ENCODE measurements at places on chromosomes 7 and 10. TPM values are rescaled to one million over a fixed set of nuclear protein-coding genes. Genes with fewer than 3 reads are reported as not detected.

The DYNC1I1 gene
- total RNA-seq = 0.53 TPM

GRCh38 chr10:10935032-10935431 is 82.6 kb upstream of the CELF2 start:
- DNase-seq = no peak
- no peaks in the 10 kb centered on the region for H3K27me3 ChIP-seq
- H3K27ac ChIP-seq = no peak overlapping the region
- no peak overlapping the region for H3K4me3 ChIP-seq

GRCh38 chr10:77391605-77392235 is 245.9 kb downstream of the KCNMA1 start:
- H3K4me3 ChIP-seq = no peak overlapping the region
- H3K27me3 ChIP-seq = no peaks in the 10 kb centered on the region
- peaks cover 15% of the 10 kb centered on the region for H3K4me1 ChIP-seq
- no peaks in the 10 kb centered on the region for H3K36me3 ChIP-seq
- peak; percentile 91 for DNase-seq

DNA sequence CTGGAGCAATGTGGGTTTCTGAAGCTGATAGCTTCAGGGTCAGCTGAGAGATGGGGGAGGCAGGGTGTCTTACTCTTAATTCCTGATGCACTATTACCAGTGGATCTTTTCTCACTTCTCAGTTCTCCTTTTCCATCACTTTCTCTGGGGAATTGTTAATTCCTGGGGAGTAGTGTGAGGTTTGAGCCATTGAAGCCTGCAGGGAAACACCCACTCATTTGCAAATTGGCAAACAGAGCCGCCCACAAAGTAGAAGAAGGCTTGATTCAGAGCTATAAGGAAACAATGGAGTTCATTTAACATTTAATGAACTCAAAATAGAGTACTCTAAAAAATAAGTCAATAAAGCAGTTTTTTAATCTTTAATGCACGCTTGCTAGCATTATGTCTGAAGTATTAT is 4.3 kb upstream of the TECTB start:
- no peak overlapping the region for H3K27ac ChIP-seq
- peaks cover 16% of the 10 kb centered on the region for H3K4me1 ChIP-seq
- no peak overlapping the region for H3K4me3 ChIP-seq
- DNase-seq = no peak
- no peaks in the 10 kb centered on the region for H3K27me3 ChIP-seq

- peaks cover 7% of the 10 kb centered on the region for H3K4me1 ChIP-seq
- H3K36me3 ChIP-seq = no peaks in the 10 kb centered on the region
- no peaks in the 10 kb centered on the region for H3K27me3 ChIP-seq
- no peak for DNase-seq
- no peak overlapping the region for H3K4me3 ChIP-seq
- no peak overlapping the region for H3K27ac ChIP-seq
These were observed 1083.6 kb downstream of the KCNMA1 start for GRCh38 chr10:76554033-76554408.

The SLC26A3 gene
- not detected for total RNA-seq

The CCL24 gene
- total RNA-seq = not detected

DNA sequence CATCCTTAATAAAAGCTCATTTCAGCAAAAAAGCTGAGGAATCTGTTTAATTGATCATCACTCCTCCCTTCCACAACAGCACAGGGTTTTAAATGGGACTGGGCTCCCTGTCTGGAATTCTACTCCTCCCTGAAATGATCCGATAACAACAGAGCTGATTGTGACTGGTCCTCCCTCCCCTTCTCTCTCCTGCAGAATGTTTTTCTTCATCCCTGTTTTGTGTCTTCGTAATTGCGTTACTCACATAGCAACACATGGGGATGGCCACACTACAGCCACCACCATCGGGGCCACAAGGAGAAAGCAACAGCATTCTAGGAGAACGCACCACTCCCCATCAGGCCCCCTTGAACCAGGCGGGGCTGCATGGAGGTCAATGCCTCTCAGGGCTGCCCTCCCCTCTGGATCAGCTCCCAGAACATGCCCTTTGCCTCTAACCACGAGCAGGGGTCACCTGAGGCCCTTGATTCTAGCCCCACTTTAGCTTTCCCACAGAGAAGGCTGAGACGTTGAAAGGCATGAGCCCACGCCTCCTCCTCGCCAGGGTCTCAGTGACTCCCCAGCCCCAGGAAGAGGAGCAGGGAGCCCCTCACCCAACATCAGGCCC is 152.6 kb downstream of the PLXNA4 start:
- no peaks in the 10 kb centered on the region for H3K27me3 ChIP-seq
- H3K4me1 ChIP-seq = peaks cover 26% of the 10 kb centered on the region
- DNase-seq = no peak
- no peaks in the 10 kb centered on the region for H3K36me3 ChIP-seq

GRCh38 chr7:159142730-159143129 is 1.9 kb downstream of the VIPR2 start:
- no peak overlapping the region for H3K27ac ChIP-seq
- no peak for DNase-seq
- H3K27me3 ChIP-seq = peaks cover 56% of the 10 kb centered on the region
- H3K36me3 ChIP-seq = no peaks in the 10 kb centered on the region
- no peak overlapping the region for H3K4me3 ChIP-seq

The PTPRZ1 gene
- 154 TPM for total RNA-seq

The ATRNL1 gene
- 6.9 TPM for total RNA-seq

DNA sequence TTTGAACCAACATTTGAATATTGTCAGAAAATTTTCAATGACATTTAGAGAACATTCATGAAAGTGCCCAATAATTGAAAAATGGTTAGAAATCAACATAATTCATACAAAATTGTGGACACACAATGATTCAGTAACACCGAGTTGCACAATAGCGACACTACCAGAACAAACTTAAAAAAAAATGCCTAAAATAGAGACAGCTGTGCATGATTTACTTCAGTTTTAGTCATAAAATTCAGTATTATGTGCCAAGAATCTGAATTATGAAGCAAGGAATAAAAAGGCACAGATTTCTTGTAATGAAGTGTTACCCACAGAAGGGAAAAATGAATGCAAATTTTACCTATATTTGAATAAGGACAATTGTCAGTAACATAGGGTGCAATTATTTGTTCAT is 396.0 kb downstream of the SEMA3D start:
- no peak for DNase-seq
- H3K27me3 ChIP-seq = no peaks in the 10 kb centered on the region
- H3K27ac ChIP-seq = no peak overlapping the region
- H3K4me3 ChIP-seq = no peak overlapping the region
- H3K4me1 ChIP-seq = no peaks in the 10 kb centered on the region

- H3K27me3 ChIP-seq = no peaks in the 10 kb centered on the region
- no peak for DNase-seq
- no peak overlapping the region for H3K27ac ChIP-seq
- no peaks in the 10 kb centered on the region for H3K4me1 ChIP-seq
These were observed 47.0 kb downstream of the AMZ1 start for GRCh38 chr7:2734751-2735571.

The LEP gene
- total RNA-seq = not detected

The GNAT3 gene
- not detected for total RNA-seq

GRCh38 chr10:116688241-116688711 is 54.1 kb downstream of the HSPA12A start:
- peaks cover 3% of the 10 kb centered on the region for H3K27me3 ChIP-seq
- H3K27ac ChIP-seq = no peak overlapping the region
- no peaks in the 10 kb centered on the region for H3K36me3 ChIP-seq
- H3K4me1 ChIP-seq = no peaks in the 10 kb centered on the region
- no peak for DNase-seq

All from neural progenitor cell (in vitro differentiated cells).